Transverse colon (tissue), 4 donors: ENCODE measurements at places on chromosomes 4 and X. TPM values are rescaled to one million over a fixed set of nuclear protein-coding genes. Genes with fewer than 3 reads are reported as not detected.

The NPY5R gene
- 0.82 TPM for total RNA-seq

- no peaks in the 10 kb centered on the region for H3K36me3 ChIP-seq
- DNase-seq: no peak
- no peak overlapping the region for H3K27ac ChIP-seq
Observed at GRCh38 chr4:39255871-39256270, 73.5 kb downstream of the WDR19 start.

DNA sequence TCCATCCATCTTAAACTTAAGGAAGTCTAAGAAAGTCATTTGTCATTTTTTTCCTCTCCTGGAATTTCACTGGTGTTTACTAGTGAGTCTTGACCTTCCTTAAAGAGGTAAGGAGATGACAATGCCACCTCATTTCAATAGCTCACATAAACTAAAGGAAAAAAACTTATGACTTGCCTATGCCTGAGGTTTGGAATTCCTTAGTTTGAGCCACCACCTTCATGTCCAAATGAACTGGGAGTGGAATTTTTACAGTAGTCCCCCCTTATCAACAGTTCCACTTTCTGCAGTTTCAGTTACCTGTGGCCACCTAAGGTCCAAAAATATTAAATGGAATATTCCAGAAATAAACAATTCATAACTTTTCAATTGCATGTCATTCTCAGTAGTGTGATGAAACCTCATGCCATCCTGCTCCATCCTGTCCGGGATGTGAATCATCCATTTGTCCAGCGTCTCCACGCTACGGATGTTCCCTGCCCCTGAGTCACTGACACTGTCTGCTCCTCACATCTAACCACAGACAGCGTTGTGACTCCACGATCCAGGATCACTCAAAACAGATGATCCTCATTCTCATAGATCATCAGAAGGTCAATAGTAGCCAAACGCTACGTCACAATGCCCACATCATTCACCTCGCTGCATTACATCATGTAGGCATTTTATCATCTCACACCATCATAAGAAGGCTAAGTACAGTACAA is 177.4 kb downstream of the SH3KBP1 start:
- no peaks in the 10 kb centered on the region for H3K36me3 ChIP-seq
- H3K27ac ChIP-seq: no peak overlapping the region
- DNase-seq: no peak
- H3K4me1 ChIP-seq: no peaks in the 10 kb centered on the region
- no peak overlapping the region for H3K4me3 ChIP-seq

DNA sequence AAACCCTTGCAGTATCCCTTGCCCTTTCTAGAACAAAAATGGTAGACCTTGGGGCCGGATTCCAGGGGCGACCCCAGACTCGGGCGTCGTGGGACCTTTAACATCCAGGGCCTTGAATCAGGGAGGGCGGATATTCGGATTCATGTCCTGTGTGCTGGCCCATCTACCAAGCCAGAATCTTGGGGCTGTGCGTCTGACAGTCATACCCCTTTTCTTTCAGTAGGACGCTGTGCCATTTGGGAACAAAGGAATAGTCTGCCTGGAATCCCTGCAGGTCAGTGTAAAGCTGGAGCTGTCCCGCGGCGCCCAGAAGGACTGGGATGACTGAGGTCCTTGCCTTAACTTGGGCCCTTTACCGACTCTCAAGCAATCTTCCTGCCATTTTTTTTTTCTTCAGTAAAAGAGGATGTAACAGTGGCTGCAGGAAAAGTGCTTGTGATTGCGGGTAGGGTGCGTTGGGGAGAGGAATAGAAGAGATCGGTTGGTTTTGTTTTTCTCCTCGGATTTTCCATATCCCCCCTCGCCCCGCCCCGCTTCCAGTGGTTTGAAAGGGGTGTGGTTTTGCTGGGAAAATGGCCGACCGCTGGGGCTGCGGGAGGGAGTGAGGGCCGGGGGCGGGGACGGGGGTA is 518 bp downstream of the ARMCX1 start:
- H3K27ac ChIP-seq: peak overlapping the region; percentile 83
- DNase-seq: no peak
- no peaks in the 10 kb centered on the region for H3K36me3 ChIP-seq
- H3K27me3 ChIP-seq: no peaks in the 10 kb centered on the region
- no peaks in the 10 kb centered on the region for H3K4me1 ChIP-seq

The PAK3 gene
- total RNA-seq: 0.80 TPM

DNA sequence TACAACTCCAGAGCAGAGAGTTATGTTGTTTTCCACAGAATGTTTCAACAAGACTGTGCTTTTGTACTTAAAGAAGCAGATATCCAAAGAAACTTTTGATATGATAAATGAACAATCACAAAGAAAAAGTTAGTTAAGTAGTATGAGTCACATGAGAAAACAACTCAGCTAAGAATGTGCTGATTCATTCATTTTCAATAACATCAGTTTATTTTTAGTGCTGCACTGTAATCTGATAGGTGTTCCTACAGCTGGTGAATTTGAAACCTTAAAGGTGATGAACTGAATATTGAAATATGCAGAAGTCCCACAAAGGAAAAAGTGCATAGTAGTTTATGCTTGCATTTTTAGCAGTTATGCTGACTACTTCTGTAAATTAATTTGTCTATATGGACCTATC is 180.3 kb upstream of the TENM3 start:
- H3K4me3 ChIP-seq: no peak overlapping the region
- no peaks in the 10 kb centered on the region for H3K4me1 ChIP-seq
- no peaks in the 10 kb centered on the region for H3K36me3 ChIP-seq
- H3K27me3 ChIP-seq: no peaks in the 10 kb centered on the region
- DNase-seq: no peak

DNA sequence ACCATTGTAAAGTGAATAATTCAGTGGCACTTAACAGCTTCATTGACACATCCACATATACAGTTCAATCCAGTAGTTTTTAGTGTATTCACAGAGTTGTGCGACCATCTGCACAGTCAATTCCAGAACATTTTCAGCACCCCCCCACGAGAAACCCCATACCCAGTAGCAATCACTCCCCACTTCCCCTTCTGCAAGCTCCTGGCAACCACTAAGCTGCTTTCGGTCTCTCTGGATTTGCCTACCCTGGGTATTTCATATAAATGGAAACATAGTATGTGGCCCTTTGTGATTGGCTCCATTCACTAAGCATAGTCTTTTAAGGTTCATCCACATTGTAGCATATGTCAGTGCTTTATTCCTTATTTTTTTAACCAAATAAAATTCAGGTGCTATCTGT is 10.0 kb downstream of the MSL3 start:
- no peak overlapping the region for H3K4me3 ChIP-seq
- H3K4me1 ChIP-seq: no peaks in the 10 kb centered on the region
- H3K27ac ChIP-seq: no peak overlapping the region
- H3K27me3 ChIP-seq: no peaks in the 10 kb centered on the region

GRCh38 chrX:120428309-120428708 is 40.8 kb downstream of the LAMP2 start:
- H3K27ac ChIP-seq: no peak overlapping the region
- DNase-seq: no peak
- no peaks in the 10 kb centered on the region for H3K4me1 ChIP-seq
- H3K4me3 ChIP-seq: no peak overlapping the region

DNA sequence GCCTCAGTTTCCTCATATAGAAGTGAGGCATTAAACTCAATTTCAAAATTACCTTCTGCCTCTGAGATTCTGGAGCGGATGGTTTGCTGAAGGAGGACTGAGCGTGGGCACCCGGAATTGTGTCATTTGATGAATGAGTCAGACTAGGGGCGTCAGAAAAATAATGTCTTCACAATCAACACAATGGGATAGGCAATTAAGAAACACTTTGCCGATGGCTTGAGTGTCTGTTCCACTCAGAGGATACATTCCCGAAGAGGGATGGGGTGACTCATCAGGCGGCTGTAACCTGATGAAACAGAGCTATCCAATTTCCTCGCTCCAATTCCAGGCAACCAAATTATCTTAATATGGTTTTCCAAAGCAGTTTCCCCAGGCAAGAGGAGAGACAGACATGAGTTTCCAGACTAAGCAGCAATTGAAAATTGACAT is 1.2 kb upstream of the CHRNA9 start:
- no peaks in the 10 kb centered on the region for H3K27me3 ChIP-seq
- H3K4me3 ChIP-seq: no peak overlapping the region
- no peak overlapping the region for H3K27ac ChIP-seq

The SPATA18 gene
- total RNA-seq: 3.0 TPM

The ACE2 gene
- total RNA-seq: 23.9 TPM

- H3K36me3 ChIP-seq: no peaks in the 10 kb centered on the region
- H3K4me1 ChIP-seq: no peaks in the 10 kb centered on the region
- no peaks in the 10 kb centered on the region for H3K27me3 ChIP-seq
- no peak for DNase-seq
Observed at GRCh38 chrX:153870288-153870690, 15.7 kb downstream of the L1CAM start.

DNA sequence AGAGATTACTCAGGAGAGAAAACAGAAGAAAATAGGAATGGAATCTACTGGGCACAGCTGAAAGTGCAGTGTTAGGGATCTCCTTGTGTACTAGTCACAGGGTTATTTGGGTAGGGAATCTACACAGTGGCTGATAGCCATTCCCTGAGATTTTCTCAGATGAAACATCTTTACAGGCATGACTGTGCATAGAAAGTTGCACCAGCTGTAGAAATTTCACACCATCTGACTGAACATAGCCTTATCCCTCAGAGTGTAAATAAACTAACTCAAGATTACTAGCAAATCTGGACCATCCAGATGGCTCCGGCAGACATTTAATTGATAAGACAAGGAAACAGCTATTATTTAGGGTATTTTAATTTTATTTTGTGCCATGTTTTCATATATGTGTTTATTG is 2053.5 kb upstream of the TENM3 start:
- no peaks in the 10 kb centered on the region for H3K4me1 ChIP-seq
- no peaks in the 10 kb centered on the region for H3K27me3 ChIP-seq
- no peak overlapping the region for H3K27ac ChIP-seq

GRCh38 chrX:78931814-78932213 is 13.4 kb upstream of the P2RY10 start:
- H3K4me3 ChIP-seq: no peak overlapping the region
- DNase-seq: no peak
- H3K27ac ChIP-seq: no peak overlapping the region
- H3K4me1 ChIP-seq: no peaks in the 10 kb centered on the region
- H3K36me3 ChIP-seq: no peaks in the 10 kb centered on the region

GRCh38 chr4:159483110-159483781 is 380.4 kb downstream of the RAPGEF2 start:
- no peak overlapping the region for H3K27ac ChIP-seq
- H3K4me3 ChIP-seq: no peak overlapping the region
- peaks cover 11% of the 10 kb centered on the region for H3K27me3 ChIP-seq
- DNase-seq: no peak
- H3K4me1 ChIP-seq: peaks cover 3% of the 10 kb centered on the region
- no peaks in the 10 kb centered on the region for H3K36me3 ChIP-seq

- no peak overlapping the region for H3K4me3 ChIP-seq
- no peaks in the 10 kb centered on the region for H3K27me3 ChIP-seq
- no peaks in the 10 kb centered on the region for H3K4me1 ChIP-seq
- DNase-seq: no peak
Observed at GRCh38 chrX:131951166-131951565, 71.9 kb upstream of the STK26 start.

GRCh38 chrX:19882066-19882775 is 5.2 kb downstream of the SH3KBP1 start:
- no peaks in the 10 kb centered on the region for H3K4me1 ChIP-seq
- DNase-seq: no peak
- H3K4me3 ChIP-seq: no peak overlapping the region
- no peak overlapping the region for H3K27ac ChIP-seq

GRCh38 chr4:54032558-54033135 is 31.8 kb downstream of the CHIC2 start:
- H3K4me3 ChIP-seq: no peak overlapping the region
- H3K27ac ChIP-seq: no peak overlapping the region
- no peaks in the 10 kb centered on the region for H3K36me3 ChIP-seq
- H3K27me3 ChIP-seq: no peaks in the 10 kb centered on the region
- DNase-seq: no peak

The MMAA gene
- total RNA-seq: 9.1 TPM

- H3K36me3 ChIP-seq: no peaks in the 10 kb centered on the region
- no peaks in the 10 kb centered on the region for H3K27me3 ChIP-seq
- no peak overlapping the region for H3K27ac ChIP-seq
- no peak overlapping the region for H3K4me3 ChIP-seq
- DNase-seq: no peak
Observed at GRCh38 chr4:88765729-88766128, 68.1 kb upstream of the NAP1L5 start.

- H3K27ac ChIP-seq: no peak overlapping the region
- H3K4me1 ChIP-seq: no peaks in the 10 kb centered on the region
- no peaks in the 10 kb centered on the region for H3K36me3 ChIP-seq
- no peak overlapping the region for H3K4me3 ChIP-seq
- no peaks in the 10 kb centered on the region for H3K27me3 ChIP-seq
Observed at GRCh38 chr4:54971474-54971950, 153.9 kb downstream of the KDR start.

DNA sequence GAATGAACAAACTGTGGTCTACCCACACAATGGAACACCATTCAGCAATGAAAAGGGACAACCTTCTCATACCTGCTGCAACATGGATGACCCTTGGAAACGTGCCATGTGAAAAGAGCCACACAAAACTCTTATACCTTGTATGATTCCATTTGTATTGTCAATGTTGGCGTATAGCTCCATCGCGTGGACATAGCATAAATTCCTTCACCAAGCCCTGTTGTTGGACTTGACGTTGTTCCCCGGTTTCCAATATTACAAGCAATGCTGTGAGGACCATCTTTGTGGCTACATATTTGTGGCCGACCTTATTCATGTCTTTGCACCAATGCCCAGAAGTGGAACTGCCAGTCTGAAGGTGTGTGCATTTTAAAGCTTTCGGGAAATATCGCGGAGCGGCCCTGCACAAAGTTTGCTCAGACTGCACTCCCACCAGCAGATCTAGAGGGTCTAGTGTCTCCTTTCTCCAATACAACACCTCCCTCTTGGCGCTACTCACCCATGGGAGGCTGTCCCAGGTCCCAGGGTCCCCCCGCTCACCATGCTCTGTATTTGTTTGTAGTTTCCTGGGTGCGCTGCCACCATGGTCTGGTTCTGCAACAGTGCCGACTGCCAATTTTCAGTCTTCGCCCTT is at the start of gene CLDN34:
Gene CLDN34 (plus strand): TSS at position 584 of the 634 bp plus-strand sequence. CDS start 0 bp downstream, at position 584.
- H3K4me1 ChIP-seq: no peaks in the 10 kb centered on the region
- H3K27me3 ChIP-seq: no peaks in the 10 kb centered on the region
- DNase-seq: no peak
- no peak within 1 kb of the TSS for H3K4me3 ChIP-seq

The P2RY4 gene
- total RNA-seq: 1.1 TPM

DNA sequence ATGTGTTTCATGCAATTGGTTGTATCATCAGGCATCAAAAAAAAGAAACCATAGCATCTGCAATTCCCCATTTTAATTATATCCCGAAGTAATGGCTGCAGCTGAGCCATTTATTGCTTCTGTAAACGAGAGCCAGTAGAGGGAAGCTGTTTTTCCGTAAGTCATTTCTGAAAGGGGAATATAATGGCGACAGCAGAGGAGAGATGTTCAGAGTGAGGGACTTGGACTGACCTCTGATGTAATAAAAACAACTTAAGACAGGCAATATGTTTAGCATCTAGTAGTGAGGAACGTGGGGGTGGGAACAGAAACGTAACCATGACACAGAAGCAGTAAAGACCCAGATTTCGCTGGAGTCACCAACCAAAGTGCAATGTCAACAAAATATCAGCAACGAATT is 31.5 kb upstream of the NAA11 start:
- H3K4me1 ChIP-seq: no peaks in the 10 kb centered on the region
- no peak overlapping the region for H3K4me3 ChIP-seq
- no peak for DNase-seq
- no peaks in the 10 kb centered on the region for H3K36me3 ChIP-seq
